ENCODE measurements at places on chromosomes 5 and 9.

DNA sequence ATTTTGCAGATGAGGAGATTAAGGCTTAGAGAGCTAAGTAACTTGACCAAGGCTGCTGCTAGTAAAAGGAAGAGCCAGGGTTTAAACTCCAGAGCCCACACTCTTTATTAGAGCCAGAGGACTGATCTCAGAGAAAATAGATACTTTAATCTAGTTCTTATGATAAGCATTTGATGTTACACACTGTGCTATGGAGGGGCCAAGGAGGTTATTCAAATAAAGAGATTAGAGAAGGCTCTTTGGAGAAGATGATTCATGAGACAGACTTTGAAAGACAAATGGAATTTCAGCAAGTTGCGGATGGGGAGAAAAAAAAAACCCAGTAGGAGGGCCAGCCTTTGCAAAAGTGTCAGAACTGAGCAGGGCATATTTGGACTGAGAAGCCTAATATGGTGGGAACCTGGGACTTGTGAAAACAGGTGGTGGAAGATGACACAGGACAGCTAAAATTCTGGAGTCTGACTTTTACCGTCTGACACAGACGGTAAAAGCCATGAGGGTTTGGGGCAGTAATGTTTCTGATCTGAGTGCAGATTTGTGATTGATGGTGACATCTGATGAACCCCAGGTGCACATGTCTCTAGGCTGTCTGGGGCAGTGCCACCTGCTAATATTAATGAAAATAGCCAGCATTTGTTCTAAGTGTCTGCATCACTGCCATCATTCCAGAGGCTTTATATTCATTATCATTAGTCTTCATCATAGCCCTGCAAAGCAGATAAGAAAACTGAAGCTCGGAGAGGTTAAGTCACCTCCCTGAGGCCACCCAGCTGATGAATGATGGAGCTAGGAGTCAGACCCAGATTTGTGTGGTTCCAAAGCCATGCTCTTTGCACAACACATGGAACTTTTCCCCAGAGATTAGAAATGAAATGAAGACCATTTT is 65.3 kb upstream of the CXCL14 start:
- DNase-seq, result no peak

- no peak for DNase-seq
Measured at GRCh38 chr9:134340475-134341160, 14.4 kb downstream of the RXRA start.

- no peak for DNase-seq
Measured at GRCh38 chr5:111993242-111993641, 236.2 kb upstream of the NREP start.

DNA sequence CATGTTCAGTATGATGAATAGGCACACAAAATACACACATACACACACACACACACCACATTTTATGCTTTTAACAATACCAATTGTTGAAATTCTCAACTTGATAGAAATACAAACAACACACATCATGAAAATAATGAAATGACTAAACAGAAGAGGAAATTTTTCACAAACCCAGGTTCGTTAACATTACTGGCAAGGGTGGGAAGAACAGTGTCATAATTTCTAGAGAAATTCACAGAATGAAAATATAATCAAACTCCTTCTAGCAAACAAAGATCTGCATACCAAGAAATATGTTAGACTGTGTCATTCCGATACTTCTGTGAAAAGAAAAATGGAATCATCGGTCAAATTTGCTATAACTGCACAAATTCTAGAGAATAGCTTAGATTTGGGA is 41.9 kb downstream of the ST8SIA4 start:
- no peak for DNase-seq

DNA sequence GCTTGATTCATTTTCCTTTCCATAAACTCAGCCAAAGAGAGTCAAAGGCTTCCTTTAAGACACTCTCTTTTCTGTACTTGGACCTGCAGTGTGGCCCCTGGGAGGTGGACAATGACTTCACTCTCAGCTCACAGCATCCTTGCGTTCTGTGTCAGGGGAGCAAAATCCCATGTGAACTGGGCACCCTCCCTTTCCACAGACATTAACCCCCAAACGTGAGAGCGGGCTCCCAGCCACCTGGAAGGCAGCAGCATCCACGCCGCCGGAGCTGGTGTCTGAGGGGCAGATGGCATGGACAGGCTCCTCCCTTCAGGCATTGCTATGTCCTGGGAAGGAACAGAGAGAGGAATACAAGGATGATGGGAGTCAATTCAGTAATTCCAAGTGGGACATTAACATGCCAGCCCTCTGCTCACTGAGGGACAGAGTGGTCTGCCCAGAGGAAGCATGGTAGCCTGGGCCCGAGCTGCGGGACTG is 39.5 kb downstream of the TRIP13 start:
- no peak for DNase-seq

DNA sequence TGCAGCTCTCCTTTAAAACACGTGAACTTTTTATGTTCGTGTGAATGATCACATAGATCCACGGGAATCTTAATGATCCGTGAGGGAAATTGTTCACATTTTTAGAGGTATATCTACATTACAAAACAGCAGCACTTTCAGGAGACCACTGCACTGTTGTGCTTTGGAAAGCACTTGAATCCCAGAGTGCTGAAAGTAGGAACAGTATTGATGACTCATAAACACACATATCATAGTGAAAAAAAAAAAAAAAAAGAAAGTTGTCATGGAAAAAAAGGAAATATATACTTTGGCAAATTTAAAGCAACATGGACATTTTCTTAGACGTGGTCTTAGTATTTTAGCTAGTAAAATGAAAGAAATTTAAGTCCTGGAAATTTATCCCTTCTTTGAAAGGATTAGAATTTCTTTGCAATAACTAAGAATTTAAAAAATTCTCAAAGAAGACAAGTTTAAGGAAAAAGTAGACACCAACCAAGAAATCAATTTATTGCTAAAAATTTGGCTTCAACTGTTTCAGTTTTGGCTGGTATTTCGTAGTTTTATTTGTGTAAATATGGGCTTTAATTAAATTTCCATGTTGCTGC is 55.4 kb downstream of the ADGRV1 start:
- no peak for DNase-seq

DNA sequence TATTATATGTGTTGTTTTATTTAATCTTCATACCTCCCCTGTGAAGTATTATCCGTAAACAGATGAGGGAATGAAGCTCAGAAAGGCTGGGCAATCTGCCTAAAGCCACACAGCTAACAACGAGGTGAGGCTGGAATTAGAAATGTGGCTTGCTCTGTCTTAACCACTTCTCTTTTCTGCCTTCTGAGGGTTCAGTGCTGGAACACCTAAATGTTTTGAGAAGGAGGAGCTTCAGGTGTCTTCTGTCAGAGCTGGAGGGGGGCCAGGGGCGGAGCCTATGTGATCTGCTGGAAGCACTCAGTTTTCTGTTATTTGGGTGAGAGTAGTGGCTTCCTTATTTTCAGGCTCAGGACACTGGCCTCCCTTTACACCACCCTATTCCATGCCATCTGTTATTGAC is 35.0 kb upstream of the ARAP3 start:
- DNase-seq, result no peak

Measured in right renal cortex interstitium (tissue), 3 donors.